ENCODE measurements at places on chromosomes 5 and 9. TPM values are rescaled to one million over a fixed set of nuclear protein-coding genes. Genes with fewer than 3 reads are reported as not detected.
A peak's percentile ranks its signal among the peaks of the same experiment; 100 is the strongest.

GRCh38 chr5:159059722-159060121 is 40.0 kb downstream of the EBF1 start:
- no peak for DNase-seq
- peaks cover 28% of the 10 kb centered on the region for H3K4me1 ChIP-seq
- H3K27me3 ChIP-seq, result no peaks in the 10 kb centered on the region
- no peaks in the 10 kb centered on the region for H3K36me3 ChIP-seq

GRCh38 chr5:1658665-1659064 is 134.9 kb upstream of the LPCAT1 start:
- no peaks in the 10 kb centered on the region for H3K4me1 ChIP-seq
- no peak overlapping the region for H3K4me3 ChIP-seq
- H3K27me3 ChIP-seq, result peaks cover 21% of the 10 kb centered on the region

GRCh38 chr9:137085920-137086530 is 760 bp upstream of the MAN1B1 start:
- peak overlapping the region; percentile 84 for H3K27ac ChIP-seq
- H3K4me1 ChIP-seq, result peaks cover 39% of the 10 kb centered on the region
- peak overlapping the region; percentile 78 for H3K4me3 ChIP-seq
- DNase-seq, result no peak
- H3K36me3 ChIP-seq, result peaks cover 6% of the 10 kb centered on the region

DNA sequence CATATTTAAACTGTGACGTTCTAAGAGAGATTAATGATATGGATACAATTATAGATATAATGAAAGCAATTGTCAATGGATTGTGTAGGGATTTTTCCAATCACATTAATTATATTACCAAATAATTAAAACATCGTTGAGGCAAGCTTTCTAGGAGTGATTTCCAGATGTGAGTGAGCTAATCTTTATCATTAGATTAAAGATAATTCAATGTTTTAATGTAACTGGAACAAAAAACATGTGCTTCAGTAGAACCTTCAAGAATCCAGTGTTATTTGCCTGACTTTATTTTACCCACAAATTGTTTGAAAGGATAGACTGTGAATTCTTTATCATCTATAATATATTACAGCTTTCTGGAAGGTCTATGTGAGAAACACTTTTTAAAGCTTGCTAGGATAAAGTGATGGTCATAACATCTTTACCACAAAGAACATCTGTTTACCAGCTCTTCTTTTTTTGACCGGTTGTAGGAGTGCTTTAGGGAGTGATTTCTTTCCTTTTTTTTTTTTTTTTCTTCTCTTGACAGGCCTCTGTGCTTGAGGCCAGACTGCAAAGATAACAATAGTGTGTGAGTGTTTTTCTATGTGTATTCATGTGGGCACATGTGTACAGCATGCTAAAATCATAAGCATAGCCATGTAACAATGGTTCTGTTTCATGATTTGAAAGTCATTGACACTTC is 35.0 kb downstream of the SNCAIP start:
- H3K27ac ChIP-seq, result no peak overlapping the region
- H3K27me3 ChIP-seq, result no peaks in the 10 kb centered on the region
- H3K36me3 ChIP-seq, result no peaks in the 10 kb centered on the region
- H3K4me1 ChIP-seq, result no peaks in the 10 kb centered on the region
- no peak for DNase-seq

GRCh38 chr5:8839361-8840055 is 706.4 kb downstream of the SEMA5A start:
- H3K27ac ChIP-seq, result no peak overlapping the region
- no peaks in the 10 kb centered on the region for H3K36me3 ChIP-seq
- no peaks in the 10 kb centered on the region for H3K27me3 ChIP-seq
- DNase-seq, result peak; percentile 37

GRCh38 chr5:40521108-40521785 is 158.5 kb upstream of the PTGER4 start:
- H3K4me1 ChIP-seq, result peaks cover 3% of the 10 kb centered on the region
- no peak overlapping the region for H3K27ac ChIP-seq
- no peak overlapping the region for H3K4me3 ChIP-seq
- DNase-seq, result no peak
- H3K36me3 ChIP-seq, result no peaks in the 10 kb centered on the region

DNA sequence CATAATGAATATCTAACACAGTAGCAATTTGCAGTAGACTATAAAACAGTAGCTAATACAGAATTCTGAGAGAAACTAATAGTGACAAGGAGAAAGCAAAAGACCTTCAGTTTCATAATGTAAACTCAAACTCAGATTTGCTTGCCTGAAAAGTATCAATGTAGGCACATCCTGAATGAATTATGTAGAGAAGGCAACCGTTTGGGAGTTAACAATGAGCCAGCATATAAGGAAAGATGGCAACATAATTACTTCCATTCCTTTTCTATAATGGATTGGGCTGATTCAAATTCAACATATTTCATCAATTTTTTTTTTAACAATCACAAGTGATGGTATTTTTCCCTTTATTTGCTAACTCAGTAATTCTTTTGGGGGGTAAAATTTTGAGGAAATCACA is 261.6 kb downstream of the SEMA5A start:
- no peaks in the 10 kb centered on the region for H3K4me1 ChIP-seq
- H3K27me3 ChIP-seq, result no peaks in the 10 kb centered on the region
- no peak overlapping the region for H3K4me3 ChIP-seq
- H3K27ac ChIP-seq, result no peak overlapping the region

GRCh38 chr9:114911167-114911821 is 19.1 kb downstream of the TNFSF8 start:
- H3K4me3 ChIP-seq, result no peak overlapping the region
- no peaks in the 10 kb centered on the region for H3K36me3 ChIP-seq
- peaks cover 15% of the 10 kb centered on the region for H3K4me1 ChIP-seq
- H3K27ac ChIP-seq, result no peak overlapping the region
- peak; percentile 16 for DNase-seq

DNA sequence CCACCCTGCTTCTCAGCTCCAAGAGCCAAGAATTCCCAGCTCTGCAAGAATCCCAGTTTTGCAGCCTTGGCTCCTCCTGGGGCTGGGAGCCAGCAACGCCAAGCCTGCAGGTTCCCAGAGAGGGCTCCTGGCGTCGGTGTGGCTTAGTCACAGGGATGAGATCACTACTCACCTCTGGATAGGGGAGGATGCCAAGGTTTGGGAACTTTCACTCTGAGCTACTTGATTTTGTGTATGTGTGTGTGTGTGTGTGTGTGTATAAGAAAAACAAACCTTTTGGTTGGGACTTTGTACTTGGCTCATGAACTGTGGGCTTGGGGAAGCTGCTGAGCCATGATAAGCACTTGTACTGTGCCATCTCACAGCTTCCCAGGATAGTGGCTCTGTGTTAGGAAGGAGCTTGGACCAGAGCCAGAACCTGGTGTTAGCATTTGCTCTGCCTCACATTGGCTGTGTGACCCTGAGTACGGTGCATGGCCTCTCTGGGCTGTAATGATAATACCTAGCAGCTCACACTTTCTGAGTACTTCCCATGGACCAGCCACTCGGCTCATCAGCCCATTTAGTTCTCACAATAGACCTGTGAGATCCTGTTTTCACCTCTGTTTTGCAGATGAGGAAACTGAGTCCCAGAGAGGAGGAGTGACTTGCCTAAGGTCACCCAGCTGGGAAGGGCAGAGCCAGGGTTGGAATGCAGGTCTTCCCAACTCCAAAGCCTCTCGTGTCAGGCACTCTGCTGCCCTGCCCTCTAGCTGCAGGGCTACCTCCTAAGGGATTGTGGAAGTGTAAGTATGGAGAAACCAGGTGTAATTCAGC is 41.4 kb upstream of the DAB2IP start:
- peaks cover 14% of the 10 kb centered on the region for H3K4me1 ChIP-seq
- no peaks in the 10 kb centered on the region for H3K36me3 ChIP-seq
- DNase-seq, result peak; percentile 92

The SLC6A19 gene
- total RNA-seq, result not detected

DNA sequence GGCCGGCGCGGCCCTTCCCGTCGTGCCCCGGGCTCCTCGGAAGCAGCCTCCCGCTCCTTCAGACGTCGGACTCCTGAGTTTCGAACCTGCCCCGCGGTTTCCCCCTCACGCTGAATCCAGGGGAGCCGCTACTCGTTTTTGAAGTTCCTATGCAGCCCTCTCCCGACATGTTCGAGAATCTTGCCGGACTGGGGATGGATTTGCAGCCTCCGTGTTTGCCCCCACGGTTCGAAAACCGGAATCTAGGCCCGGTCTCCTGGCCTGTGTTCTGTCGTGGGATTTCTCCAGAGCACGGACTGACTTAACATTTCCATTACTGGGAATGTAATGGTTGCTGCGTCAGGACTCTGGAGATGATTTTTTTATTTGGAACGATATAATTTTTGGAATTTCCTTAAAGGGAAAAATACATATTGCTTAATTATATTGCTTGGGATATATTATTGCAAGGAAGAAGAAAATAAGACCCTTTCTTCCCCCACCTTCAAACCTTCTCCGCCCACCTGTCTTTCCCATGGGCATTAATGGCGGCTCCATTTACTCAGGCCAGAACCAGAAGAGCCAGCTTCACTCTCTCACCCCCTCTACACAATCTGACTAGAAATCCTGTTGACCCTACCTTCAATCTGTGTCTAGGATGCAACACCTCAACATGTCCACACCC is 8.5 kb upstream of the MGAT1 start:
- no peaks in the 10 kb centered on the region for H3K27me3 ChIP-seq
- DNase-seq, result no peak
- H3K36me3 ChIP-seq, result no peaks in the 10 kb centered on the region
- peaks cover 29% of the 10 kb centered on the region for H3K4me1 ChIP-seq
- H3K4me3 ChIP-seq, result peak overlapping the region; percentile 74
- peak overlapping the region; percentile 91 for H3K27ac ChIP-seq

DNA sequence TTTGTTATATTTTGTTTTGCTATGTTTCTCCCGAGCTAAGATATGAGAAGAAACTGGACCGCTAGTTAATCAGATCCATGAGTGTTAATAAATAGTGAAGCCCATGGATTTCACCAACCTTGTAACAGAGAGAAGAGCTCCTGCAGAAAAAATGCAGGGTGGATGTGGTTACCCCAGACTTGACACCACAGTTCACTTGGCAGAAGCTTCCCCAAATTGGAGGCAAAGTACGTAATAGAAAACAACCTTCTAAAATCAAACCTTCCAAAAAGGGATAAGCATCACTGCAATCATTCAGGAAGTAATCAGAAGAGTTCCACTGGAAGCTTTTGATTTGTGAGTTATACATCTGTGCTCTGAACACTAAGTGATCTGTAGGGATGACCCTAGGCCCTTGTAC is 267.5 kb downstream of the ACTL7B start:
- DNase-seq, result no peak
- no peak overlapping the region for H3K4me3 ChIP-seq
- H3K4me1 ChIP-seq, result no peaks in the 10 kb centered on the region
- no peaks in the 10 kb centered on the region for H3K36me3 ChIP-seq

DNA sequence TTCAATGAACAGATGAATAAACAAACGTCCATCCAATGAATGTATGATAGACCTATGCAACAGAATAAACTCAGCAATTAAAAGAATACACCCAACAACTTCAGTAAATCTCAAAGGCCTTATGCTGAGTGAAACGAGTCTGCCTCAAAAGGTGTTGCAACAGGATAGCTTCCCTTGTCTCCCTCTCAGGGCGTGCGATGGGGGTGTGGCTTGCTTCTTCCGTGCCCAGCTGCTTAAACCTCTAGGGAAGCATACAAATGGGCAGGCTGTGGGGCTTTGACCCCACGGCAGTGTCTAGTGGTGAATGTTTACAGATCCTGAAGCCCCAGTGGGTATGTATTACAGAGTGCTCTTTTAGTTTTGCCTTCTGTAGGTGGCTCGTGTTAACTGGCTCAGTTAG is 87.0 kb upstream of the CCL21 start:
- H3K4me1 ChIP-seq, result no peaks in the 10 kb centered on the region
- H3K4me3 ChIP-seq, result no peak overlapping the region
- peaks cover 3% of the 10 kb centered on the region for H3K27me3 ChIP-seq
- DNase-seq, result no peak
- no peak overlapping the region for H3K27ac ChIP-seq
- H3K36me3 ChIP-seq, result no peaks in the 10 kb centered on the region

DNA sequence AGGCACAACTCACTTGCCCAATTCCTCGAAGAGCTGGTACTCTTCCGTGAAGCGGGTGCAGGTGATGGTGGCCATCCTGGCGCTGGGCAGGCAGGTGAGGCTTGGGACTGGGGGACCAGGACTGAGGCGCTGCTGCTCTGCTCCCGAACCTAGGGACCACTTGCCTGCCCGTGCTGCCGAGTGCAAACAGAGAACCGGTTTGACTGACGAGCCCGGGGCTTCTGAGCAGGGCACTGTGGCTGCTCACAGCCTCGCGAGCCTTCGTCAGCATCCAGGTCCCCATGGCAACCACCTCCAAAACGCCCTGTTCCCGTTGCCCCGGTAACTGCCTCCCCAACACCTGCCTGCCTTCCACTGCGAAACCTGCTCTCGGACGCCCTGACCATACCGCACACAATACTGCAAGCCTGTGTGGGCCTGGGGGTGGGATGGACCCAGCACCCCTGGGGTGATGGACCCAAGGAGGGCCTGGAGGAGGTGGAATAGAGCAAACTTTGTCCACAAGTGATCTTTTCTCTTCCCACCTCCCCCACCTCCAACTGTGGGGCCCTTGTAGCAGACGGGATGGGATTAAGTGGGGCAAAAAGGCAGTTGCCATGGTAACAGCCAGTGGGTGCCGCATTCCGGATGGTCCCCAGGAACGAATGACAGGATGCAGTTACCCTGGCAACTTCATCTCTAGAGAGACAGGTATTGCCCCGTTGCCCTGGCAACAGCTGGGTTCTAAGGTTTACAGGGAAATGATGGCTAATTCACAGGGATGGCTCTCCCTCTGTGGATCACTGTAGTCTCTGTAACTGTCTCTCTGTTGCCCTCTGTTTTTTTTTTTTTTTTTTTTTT is at the start of gene CAMK2A:
Gene CAMK2A, minus strand, starts transcription at position 223 of the 840 bp plus-strand sequence. Its CDS starts 148 bp downstream, at position 75.
- DNase-seq, result no peak
- H3K36me3 ChIP-seq, result no peaks in the 10 kb centered on the region

DNA sequence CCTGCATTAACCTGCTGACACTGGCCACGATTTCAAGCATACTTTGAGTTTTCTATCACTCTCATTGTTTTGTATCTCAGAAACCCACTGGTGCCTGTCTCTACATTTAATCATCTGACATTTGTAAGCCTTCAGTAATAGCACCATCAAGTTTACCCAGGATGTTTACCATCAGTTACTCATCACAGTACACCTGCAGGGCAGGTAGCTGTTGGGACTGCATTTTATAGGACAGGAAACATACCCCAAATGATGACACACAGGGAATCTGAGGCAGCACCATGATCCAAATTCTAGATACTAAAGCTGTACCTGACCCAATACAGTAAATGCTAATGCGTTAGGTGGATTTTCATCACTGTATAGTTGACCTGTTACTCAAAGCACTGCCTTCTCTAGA is 114.2 kb downstream of the FEM1C start:
- H3K27ac ChIP-seq, result no peak overlapping the region
- H3K4me1 ChIP-seq, result peaks cover 7% of the 10 kb centered on the region
- no peak for DNase-seq
- H3K36me3 ChIP-seq, result no peaks in the 10 kb centered on the region
